NCI-H446 treated with DMSO at 0.1 percent for 48 hours (cell line): ENCODE measurements at places on chromosomes 2 and 18.
A peak's percentile ranks its signal among the peaks of the same experiment; 100 is the strongest.

DNA sequence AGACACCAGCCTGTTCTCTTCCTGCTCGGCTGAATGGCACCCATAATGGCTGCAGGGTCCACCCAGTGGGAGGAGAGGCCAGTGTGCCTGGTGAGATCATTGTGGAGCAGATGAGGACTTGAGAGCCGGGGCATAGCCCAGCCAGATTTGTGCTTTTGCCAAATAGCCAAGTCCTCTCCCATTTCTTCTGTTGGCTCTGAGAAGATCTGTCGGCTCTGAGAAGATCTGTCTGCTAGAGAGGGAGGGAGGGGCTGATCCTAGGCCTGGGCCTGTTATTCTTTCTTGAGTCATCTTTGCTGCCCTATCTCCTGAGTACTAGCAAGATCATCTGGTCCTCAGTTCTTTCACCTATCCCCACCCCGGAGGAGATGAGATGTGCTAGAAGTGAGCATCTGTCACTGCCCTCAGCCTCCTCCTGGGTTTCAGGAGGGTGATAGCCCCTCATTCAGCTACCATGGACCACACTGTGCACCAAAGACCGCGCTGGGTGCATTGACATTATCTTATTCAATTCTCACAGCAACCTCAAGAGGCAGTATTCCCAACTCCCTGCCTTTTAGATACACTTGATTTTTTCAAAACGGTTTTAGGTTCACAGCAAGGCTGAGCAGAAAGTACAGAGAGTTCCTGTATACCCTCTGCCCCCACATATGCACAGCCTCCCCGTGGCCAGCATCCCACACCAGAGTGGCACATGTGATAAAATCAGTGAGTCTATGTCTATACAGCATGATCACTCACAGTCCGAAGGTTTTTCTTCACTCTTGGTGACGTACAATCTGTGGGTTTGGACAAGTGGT lies 98.6 kb downstream of the CAPN13 start:
- peak; percentile 27 for DNase-seq

- DNase-seq, result no peak
These were observed 205.1 kb upstream of the EPAS1 start for GRCh38 chr2:46091961-46092667.

- no peak for DNase-seq
These were observed 99.1 kb downstream of the PRPF40A start for GRCh38 chr2:152618193-152618564.

GRCh38 chr2:76204048-76204447 lies 493.3 kb upstream of the GCFC2 start:
- no peak for DNase-seq

GRCh38 chr2:229900012-229900411 lies 21.8 kb downstream of the TRIP12 start:
- no peak for DNase-seq

DNA sequence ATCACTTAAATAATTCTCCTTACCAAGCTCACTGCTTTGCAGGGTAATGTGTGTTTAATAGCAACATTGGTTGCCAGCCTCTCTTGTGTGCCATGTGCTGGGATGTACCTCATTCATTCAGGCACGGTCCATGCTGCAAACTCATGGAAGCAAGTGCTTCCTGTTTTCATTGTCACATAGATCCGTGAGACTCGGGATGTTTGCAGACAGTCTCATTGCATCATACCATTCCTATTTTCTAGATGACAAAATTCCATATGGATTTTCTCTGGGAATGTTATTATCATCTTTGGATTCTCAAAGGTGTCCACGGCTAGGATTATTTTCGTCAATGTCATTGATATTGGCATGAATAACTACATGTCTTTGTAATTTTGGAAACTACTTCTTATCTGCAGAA lies 60.0 kb upstream of the HDAC4 start:
- DNase-seq, result no peak

DNA sequence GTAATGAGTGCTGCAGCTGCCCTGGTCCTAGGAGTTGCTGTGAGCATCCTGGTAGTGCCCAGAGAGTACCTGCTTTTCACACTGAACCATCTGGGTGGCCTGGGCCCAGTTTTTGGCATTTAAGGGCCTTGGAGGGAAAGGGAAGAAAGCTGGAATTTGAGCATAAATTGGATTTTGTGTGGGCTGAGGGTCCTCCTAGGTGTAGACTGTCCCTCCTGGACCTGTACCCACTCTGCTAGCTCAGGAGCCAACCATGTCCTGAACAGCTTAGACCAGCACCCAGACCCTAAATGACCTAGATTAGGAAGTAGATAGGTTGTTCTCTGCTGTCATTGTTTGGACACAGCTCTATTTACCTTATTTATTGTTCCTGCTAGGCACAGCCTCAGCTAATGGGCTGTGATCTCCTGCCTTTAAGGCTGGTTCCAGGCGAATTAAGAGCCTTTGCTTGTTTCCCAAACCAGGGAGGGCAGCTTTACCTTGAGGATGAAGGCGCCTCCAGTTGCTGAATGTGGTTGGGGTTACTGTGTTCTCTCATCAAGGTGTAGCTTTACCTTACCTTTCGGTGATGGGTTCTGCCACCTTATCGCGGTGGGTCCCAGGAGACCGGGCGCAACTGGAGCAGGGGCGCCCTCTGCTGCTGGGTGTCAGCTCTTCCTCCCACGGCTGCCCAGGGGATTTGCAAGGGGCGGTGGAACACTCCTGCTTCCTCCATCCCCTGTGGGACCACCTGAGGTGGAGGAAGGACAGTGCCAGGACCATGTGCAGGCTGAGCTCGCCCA lies 34.4 kb downstream of the ITGA6 start:
- DNase-seq, result no peak

DNA sequence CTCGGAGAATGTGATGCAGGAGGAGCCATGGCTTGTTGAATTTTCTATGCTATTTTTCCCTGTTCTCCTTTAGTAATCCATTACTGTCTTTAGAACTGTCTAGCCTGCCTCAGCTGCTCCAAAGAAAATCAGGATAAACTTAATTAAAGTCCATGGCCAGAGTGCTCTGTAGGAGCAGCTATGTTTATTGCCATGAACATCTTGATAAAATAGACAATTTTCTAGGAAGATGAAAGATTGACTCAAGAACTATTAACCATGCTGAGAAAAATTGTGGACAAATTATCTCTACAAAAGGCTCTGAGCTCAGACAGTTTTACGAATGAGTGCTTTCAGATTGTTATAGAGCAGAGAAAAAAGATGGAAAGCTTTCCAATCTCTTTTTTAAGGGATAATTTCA lies 193.0 kb downstream of the TTC32 start:
- no peak for DNase-seq

DNA sequence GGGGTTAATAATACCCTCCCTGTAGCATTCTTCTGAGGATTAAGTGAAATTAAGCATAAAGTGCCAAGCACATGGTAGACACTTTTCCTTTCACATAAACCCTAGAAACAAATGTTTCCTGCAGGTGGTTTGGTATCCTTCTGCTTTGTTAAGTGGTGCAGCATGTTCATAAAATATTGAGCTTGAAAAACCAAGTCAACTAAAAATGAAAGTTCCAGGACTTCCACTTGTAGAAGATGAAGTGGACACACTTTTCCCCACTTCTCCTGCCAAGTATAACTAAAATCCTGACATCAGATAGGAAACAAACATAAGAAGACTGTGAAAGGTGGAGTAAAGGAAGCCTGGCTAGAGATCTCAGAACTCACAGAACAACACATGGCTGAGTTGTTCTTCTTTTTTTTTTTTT lies 90.5 kb downstream of the COLEC12 start:
- DNase-seq, result no peak

GRCh38 chr2:929925-930324 lies 20.7 kb upstream of the SNTG2 start:
- no peak for DNase-seq

DNA sequence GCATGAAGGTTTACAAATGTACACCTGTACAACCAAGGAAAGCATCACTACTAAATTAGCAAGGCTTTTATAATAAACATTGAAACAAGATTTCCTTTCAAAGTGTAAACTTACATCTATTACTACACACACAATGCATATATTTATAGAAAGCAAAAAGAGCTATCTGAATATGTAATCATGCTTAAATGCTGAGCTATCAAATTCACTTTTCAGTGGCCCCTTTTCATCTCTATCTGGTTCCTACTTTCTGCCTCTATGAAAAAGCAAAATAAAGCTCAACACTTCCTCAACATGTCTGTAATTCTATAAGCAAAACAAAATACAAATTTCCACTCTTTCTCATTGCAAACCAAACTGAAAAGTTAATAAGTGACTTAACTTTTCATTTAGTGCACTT lies 25.5 kb upstream of the SDC1 start:
- no peak for DNase-seq

- no peak for DNase-seq
These were observed 45.9 kb downstream of the PIKFYVE start for GRCh38 chr2:208311954-208312353.

DNA sequence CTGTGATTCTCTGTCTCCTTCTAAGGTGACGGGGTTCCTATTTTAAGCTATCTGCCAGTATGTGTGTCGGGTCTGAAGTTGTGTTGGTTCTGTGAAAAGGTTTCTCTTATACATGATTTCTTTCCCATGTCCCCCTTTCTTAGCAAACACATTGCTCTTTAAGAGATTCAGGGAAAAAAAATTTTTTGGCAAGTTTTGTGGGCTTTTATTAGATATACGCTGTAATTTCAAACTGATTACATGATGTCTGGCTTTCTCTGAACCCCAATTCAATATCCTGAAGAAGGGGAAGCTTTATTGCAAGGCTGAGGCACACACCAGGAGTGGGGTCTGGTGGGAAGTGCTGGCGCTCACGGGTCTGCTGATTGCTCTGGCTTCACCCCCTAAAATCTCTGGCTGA lies 210.6 kb downstream of the AGPS start:
- DNase-seq, result no peak

DNA sequence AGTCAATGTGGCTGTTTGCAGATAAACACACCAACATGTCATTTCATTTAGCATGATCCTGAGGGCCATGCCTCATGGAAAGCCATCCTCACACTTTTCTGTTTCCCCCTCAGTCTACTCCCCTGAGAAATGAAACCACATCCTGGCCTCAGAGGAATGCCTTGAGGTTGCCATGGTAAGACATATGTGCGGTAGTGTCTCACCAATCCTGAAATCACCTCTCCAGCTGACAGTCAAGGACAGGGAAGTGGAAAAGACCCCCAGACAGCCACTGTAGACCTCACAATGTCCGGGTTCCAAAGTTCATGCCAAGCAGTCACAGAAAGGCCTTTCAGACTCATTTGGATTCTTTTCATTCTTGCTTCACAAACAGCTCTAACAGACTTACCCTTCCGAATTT lies 175.2 kb upstream of the PKDCC start:
- no peak for DNase-seq

DNA sequence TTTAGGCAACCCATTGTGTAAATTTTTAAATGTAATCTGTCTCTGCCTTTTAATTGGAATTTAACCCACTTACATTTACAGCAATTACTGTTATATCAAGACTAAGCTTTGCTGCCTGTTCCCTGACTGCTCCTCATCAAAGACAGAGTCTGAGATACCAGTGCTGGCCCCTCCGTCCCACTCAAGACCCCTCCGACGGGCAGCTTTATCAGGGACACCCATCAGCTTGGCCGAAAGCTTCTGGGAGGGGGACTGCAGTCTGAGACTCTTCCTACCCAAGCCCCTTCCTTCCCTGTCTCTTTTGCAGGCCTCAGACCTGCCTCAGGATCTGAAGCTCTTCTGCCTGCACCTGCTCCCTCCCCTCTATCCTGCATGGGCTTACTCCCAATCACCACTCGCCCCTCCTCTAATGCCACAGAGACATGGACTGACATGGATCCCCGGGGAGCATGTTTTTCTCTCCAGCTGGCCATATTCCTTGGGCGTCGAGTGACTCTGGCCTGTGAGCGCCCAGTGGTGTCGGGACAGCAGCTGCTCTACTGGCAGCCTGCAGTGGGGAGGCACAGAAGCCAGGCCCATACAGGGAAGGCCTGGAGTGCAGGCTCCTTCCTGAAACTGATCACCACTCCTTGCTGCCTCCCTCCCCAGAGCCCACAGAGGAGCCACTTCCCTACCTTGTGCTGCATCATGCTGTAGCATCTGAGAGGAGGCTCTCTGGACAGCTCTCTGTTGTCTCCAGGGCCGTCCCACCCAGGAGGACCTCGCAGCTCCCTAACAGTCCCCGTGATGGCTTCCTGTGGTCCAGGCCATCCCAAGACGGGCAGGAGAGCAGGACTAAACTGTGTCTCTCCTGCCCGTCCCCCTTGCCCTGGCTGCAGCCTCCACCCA lies 3.7 kb upstream of the KIF1A start:
- no peak for DNase-seq
